GM23338 (cell line): ENCODE measurements at places on chromosomes 7 and 10. TPM values are rescaled to one million over a fixed set of nuclear protein-coding genes. Genes with fewer than 3 reads are reported as not detected.

DNA sequence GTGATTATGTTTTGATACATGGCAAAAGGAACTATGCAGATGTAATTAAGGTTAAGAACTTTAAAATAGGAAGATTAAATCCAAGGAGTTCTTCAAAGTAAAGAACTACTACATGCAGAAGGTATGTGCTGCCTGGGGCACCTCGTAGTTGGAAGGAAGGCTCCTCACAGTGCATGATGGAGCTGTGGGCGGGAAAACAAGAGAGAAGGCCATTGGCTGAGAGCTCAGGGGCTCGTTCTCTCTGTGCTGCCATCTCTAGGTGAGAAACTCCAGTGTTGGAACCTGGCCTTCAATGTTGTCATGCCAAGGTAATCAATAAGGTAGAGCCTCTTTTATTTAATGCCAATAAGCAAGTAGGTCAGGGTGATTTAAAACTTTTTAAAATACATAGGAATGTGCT, 391.4 kb upstream of the ETV1 start:
- DNase-seq, result peak; percentile 30

GRCh38 chr7:11155883-11156282, 182.2 kb downstream of the PHF14 start:
- no peak for DNase-seq

DNA sequence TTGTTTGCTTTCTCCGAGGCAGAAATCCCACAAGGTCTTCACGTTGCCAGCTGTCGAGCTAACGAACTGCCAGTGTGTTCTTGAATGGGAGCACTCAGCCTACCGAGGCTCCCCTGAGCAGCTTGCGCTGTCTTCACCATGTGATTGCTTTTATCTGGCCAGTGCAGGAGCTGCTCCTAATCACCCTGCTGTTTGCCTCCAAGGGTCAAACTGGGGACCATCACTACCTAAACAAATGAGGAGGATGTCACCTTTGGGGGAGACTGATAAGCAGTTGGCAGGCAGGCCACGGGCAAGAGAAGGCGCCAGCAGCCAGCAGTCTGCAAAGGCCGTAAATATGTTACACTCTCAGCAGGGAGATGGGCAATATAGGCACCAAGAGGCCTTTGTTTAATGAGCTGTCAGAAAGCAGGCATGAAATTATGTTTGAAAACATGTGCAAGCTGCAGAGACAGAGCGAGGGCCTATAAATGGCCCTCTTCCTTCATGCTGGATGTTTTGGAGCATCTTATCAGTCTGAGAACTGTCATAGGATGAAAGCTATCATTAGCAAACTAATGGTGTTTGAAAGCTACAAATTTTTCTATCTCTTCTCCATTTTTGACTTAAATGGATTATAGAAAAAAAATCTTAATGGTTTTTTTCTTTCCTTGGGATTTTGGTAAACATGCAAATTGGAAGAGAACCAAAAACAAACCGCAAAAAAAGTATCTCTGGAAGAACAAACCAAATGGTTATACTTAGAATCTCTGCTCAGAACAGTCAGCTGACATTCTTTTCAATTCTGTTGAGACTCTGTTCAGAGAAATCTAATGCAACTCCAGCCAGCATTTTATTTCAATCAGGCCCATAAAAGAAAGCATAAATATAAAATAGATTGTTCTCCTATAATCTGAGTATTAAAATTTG, 267.3 kb upstream of the NPVF start:
- DNase-seq, result no peak

GRCh38 chr10:21334891-21335696, 190.4 kb downstream of the SKIDA1 start:
- no peak for DNase-seq

CD36 gene
- polyA plus RNA-seq, result 0.40 and 0.99 TPM in 2 replicates

SKIDA1 gene
- polyA plus RNA-seq, result 0.94 and 1.5 TPM in 2 replicates

MSMB gene
- not detected in 2 replicates for polyA plus RNA-seq

UFSP1 gene
- 2.0 and 4.1 TPM in 2 replicates for polyA plus RNA-seq
